Spinal cord (tissue), 10 donors: ENCODE measurements at places on chromosomes 12 and 14.

DNA sequence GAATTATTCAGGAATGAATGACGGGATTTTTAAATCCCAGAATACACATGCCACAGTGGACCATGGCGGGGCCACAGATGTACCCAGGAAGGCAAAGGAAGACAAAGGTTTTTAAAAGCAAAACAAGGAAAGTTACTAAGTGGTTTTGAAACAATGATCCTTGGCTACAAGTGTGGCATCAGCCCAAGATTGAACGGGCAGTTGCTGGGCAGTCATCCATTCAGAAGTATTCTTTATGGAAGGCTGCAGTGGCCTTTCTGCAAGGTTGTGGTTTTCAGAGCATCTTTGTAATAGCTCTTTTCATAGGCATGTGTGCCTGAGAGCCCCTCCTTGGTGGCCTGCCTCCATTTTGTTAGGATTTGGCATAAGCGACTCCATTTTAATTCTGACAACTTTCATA, 13.4 kb upstream of the IFI27 start:
- no peak for DNase-seq
- peaks cover 30% of the 10 kb centered on the region for H3K36me3 ChIP-seq
- no peaks in the 10 kb centered on the region for H3K27me3 ChIP-seq
- no peak overlapping the region for H3K27ac ChIP-seq
- H3K4me3 ChIP-seq = no peak overlapping the region

DNA sequence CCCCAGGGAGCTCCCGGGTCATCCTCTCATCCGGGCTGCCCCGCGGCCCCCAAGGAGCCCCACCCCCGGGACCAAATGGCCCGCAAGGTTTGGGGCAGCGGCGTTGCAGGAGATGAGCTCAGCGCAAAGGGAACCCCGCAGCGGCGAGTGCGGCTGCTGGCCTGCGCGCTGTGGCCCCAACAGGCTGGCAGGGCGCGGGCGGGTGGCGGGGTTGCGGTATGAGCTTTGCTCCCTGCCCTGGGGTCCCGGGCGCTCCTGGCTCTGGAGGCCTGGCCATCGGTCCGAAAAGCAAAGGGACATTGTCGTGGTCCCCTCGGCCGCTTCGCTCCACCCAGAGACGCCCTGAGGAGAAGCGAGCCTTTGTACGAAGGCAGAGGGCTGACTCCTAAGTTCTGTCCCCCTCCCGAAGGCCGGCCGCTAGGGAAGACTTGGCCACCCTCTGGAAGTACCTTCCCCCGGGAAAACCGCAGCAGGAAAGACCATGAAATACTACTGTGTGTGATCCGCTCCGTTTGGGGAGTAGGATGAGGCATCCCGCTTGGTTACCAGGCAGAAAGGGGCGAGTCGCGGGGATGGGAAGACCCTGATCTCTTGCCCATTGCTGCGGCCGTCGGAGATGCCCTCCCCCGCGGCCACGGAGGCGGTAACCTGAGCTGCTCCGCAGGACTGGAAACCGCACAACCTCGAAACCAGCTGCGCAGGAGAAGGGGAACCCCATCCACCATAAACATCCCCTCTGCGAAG, 620 bp upstream of the NID2 start:
- peaks cover 25% of the 10 kb centered on the region for H3K4me1 ChIP-seq
- H3K36me3 ChIP-seq = no peaks in the 10 kb centered on the region
- H3K27me3 ChIP-seq = peaks cover 31% of the 10 kb centered on the region
- peak; percentile 5 for DNase-seq
- peak overlapping the region; percentile 94 for H3K27ac ChIP-seq

GRCh38 chr14:76955575-76956315, 72.8 kb downstream of the IRF2BPL start:
- peak; percentile 83 for DNase-seq
- H3K27ac ChIP-seq = peak overlapping the region; percentile 92
- no peaks in the 10 kb centered on the region for H3K36me3 ChIP-seq
- H3K4me3 ChIP-seq = peak overlapping the region; percentile 26
- peaks cover 61% of the 10 kb centered on the region for H3K4me1 ChIP-seq
- H3K27me3 ChIP-seq = no peaks in the 10 kb centered on the region

DNA sequence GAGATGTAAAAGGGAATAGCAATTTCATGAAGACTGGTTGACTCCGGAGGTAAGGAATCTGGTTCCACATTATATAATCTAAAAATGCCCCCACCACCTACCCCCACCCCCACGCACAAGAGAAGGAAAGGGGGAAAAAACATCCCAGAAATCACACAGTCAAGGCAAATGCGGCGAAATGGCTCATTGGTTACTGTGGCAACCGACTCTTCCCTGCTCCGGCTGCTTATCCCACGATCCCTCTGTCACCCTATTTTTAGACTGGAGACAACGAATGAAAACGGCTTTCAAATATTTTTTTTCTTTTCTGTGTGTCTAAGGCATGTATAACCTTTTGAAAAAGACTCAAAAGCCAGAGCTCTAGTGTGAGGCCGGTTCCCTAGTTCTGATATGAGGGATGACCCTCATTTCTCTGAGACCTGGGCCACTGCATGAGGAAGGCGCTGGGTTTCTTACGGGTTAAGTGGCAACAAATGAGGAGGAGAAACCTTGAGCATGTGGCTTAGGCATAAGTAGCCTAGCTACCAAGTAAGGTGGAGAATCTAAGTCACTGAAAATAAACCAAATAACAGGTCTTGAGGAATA, 148.3 kb upstream of the GRIN2B start:
- H3K36me3 ChIP-seq = no peaks in the 10 kb centered on the region
- H3K4me3 ChIP-seq = no peak overlapping the region
- no peak overlapping the region for H3K27ac ChIP-seq
- H3K27me3 ChIP-seq = no peaks in the 10 kb centered on the region
- DNase-seq = no peak
